ENCODE measurements at places on chromosomes 4 and X.

DNA sequence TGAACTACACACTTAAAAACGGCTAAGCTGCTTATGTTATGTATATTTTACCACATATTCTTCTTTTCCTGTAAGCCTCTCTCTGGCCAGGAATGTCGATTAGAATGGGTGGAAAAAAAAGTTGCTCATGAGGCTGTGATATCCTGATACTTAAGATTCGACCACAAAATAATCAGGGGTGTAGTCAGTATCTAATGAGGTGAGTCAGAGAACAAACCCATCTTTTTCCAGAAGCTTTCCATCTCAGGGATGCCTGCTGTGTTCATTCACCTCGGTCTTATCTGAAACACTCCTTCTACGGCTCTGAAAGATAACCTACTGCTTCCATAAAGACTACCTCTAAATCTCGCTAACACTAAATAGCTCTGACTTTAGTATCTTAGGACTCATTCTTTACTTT lies 142.7 kb upstream of the MAP3K15 start:
- no peak for DNase-seq

DNA sequence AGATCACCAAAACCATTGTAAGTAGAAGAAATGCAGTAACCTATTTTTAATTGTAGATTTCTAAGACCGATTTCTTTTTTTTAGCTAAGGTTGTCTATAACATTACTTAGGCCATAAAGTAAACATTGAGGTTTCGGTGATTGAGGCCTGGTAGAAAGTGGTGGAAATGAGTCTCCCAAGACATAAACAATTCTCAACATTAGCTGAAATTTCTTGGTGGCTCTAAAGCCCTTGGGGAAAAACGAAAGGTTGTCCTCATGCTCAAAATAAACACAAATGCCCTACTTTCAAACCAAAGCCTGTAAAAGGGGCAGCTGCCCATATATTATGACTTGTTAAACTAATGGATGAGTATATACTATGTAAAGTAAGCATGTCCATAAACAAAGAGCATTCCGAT lies 98.8 kb downstream of the SCFD2 start:
- no peak for DNase-seq

- no peak for DNase-seq
Measured at GRCh38 chrX:151970661-151971060, 3.8 kb downstream of the GABRE start.

GRCh38 chrX:136954930-136955329 lies 74.4 kb upstream of the RBMX start:
- DNase-seq: no peak

- DNase-seq: no peak
Measured at GRCh38 chr4:152663203-152664066, 16.4 kb downstream of the TMEM154 start.

GRCh38 chr4:4838051-4838935 lies 21.2 kb upstream of the MSX1 start:
- no peak for DNase-seq

- no peak for DNase-seq
Measured at GRCh38 chr4:143399113-143399949, 62.7 kb downstream of the GAB1 start.

Measured in CMK (cell line).